ENCODE measurements at places on chromosomes 1 and 21. TPM values are rescaled to one million over a fixed set of nuclear protein-coding genes. Genes with fewer than 3 reads are reported as not detected.

DNA sequence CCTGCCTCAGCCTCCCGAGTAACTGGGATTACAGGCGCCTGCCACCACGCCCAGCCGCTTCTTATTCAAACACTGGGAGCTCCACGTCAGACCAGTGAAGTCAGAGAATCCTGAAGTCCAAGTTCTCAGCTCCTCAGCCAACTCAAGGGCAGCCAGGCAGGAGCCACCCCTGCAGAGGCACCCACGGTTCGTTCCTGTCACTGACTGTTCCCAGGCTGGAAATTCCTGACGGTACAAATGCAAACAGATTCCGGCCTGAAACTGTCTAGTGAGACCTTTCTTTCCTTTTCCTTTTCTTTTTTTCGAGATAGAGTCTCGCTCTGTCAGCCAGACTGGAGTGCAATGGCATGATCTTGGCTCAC is 11.7 kb downstream of the SLC35E2B start:
- DNase-seq, result peak; percentile 1
- no peak overlapping the region for H3K4me3 ChIP-seq
- no peak overlapping the region for H3K27ac ChIP-seq

The HLX gene
- 8.1 TPM for total RNA-seq

GRCh38 chr1:37850352-37850955 is 8.9 kb downstream of the MTF1 start:
- H3K27ac ChIP-seq, result no peak overlapping the region
- no peaks in the 10 kb centered on the region for H3K27me3 ChIP-seq
- no peak overlapping the region for H3K4me3 ChIP-seq
- peaks cover 11% of the 10 kb centered on the region for H3K36me3 ChIP-seq
- DNase-seq, result peak; percentile 32

DNA sequence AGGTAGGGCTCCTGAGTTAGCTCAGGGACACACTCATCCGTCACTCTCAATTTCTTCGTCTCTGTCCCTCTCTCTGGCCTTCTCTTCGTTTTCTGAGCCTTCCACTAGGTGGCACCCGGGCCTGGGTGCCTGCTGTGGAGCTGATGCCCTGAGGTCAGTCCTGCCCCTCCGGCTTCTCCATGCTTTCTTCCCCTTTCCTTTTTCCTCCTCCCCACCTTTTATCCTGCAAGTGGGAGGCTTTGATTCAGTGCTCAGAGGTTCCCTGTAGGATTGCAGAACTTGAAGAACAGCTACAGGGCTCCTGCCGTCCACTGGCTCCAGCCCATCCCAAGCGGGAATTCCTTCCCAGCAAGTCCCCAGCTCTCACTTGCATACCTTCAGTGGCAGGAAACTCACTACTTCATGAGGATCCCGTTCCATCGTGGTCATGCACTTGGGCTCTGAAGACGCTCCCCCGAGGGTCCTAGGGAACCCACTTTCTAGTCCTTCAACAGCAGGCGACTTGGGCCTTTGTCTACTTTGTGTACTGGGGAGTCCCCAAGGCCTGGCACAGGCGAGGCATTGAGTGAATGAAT is 45.6 kb downstream of the SRRM1 start:
- no peaks in the 10 kb centered on the region for H3K27me3 ChIP-seq
- H3K27ac ChIP-seq, result no peak overlapping the region
- no peak overlapping the region for H3K4me3 ChIP-seq

DNA sequence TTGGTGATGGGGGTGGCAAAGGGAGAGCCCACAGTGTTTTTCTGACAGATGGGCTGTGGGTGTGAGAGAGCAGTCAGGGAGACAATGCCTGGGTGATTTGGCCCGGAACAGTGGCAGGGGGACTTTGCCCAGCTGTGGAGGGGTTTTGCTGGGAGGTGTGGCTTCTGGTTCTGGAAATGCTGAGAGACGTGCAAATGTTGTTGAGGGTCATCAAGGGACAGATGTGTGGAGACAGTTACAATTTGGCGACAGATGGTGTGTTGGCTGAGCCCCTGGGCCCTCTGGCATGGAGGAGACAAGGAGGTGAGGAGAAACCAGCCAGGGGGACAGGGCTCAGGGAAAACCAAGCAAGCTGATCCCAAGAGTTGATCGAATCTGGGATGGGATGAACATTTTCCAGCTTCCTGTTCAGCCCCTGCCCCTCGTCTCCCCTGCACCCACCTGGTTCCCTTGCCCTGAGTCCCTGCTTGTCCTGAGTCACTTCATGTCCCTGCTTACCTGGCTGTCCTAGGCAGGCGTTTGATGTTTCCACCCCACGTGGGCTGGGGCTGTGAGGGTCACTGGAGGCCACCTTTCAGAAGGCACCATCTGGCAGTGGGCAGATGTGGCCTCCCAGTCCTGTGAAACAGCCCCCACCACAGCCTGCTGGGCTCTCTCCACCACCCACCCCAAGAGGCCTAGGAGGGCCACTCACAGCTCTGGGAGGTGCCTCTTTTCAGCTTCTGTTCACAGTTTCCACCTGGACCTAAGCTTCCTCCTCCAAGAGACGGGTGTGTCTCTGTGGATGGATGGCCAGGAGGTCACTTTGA is 15.8 kb upstream of the ZNF678 start:
- H3K27me3 ChIP-seq, result no peaks in the 10 kb centered on the region
- H3K4me1 ChIP-seq, result peaks cover 4% of the 10 kb centered on the region
- no peaks in the 10 kb centered on the region for H3K36me3 ChIP-seq
- DNase-seq, result no peak

DNA sequence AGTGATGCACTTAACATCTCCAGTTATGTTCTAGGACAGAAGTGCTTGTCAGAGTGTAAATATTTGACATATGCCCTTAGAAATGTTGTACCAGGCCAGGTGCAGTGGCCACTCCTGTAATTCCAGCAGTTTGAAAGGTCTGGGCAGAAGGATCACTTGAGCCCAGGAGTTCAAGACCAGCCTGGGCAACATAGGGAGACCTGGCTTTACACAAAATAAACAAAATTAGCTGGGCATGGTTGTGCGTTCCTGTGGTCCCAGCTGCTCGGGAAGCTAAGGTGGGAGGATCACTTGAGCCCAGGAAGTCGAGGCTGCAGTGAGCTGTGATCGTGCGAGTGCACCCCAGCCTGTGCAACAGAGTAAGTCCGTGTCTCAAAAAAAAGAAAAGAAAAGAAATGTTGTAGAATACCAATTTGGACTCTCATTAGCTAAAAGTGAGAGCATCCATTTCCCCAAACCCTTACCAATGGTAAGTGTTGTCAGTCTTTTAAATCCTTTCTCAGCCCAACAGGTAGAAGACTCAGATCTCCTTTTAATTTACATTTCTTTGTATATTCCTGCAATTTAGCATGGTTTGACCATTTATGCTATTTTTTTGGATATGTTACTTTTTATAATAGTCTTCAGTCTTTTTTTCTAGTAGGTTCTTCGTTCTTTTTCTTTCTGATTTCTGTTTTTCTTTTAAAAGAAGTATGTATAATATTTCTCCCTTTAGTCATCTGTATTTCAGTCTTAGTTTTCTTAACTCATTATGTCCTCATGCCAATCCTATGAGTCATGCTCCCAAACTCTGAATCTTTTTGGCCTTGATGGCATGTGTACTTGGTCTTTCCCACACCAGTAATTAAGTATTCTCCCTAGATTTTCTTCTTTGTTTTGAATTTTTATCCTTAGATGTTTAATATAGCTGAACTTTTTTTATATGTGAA is 74.4 kb downstream of the CAMTA1 start:
- no peaks in the 10 kb centered on the region for H3K27me3 ChIP-seq
- peaks cover 6% of the 10 kb centered on the region for H3K4me1 ChIP-seq
- H3K4me3 ChIP-seq, result no peak overlapping the region
- peak; percentile 71 for DNase-seq
- H3K36me3 ChIP-seq, result no peaks in the 10 kb centered on the region
- peak overlapping the region; percentile 42 for H3K27ac ChIP-seq

DNA sequence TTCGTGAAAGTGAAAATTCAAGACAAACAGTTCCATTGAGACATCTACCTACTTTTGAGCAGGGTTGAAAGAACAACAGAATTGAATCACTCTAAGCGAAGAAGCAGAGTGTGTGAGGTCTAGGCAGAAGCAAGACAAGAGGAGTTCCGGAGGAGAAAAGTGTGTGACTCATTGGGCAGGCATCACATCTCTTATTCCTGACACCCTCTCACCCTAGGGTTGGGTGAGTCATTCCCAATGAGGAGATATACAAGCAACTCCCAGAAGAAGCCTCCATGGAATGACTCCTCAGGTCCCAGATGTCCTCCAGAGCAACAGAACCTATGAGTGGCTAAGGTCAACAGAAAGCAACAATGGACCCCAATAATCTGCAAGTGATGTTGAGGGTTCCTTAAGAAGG is 138.1 kb downstream of the TPR start:
- no peaks in the 10 kb centered on the region for H3K27me3 ChIP-seq
- no peak overlapping the region for H3K27ac ChIP-seq
- H3K4me3 ChIP-seq, result no peak overlapping the region
- no peaks in the 10 kb centered on the region for H3K36me3 ChIP-seq
- peaks cover 23% of the 10 kb centered on the region for H3K4me1 ChIP-seq

DNA sequence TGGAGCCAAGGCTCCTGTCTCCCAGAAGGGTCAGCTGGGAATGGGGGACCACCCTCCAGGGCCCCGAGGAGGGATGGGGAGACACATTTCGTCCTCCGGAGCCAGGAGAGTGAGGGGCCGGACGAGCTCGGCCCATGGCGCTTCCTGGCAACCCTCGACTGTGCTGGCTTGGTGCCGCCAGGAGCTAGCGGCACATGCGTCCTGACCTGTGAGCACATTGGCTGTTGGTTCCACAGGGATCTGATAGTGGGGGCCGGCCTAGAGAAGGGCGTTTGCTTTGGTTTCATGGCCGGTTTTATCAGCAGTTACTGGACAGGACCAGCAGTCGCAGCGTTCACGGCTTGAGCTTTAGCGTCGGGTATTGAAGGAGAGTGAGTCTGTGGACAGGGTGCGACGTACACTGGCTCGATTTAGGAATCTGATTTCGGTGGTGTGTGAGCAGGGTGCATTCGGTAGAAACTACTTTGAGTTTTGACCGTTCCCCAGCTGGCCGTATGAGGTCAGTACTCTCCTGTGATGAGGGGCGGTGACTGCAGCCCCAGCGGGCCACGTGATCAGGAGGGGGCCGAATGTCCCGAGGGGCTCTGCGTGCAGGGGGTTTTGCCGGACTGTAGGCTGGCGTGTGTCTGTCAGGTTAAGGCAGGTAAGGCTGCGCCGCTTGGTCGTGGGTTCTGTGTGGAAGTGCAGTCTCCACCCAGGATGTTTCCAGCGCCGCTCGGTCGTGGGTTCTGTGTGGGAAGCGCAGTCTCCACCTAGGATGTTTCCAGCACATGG is 18.7 kb downstream of the FAAP20 start:
- H3K36me3 ChIP-seq, result no peaks in the 10 kb centered on the region
- no peak overlapping the region for H3K4me3 ChIP-seq
- no peak for DNase-seq
- H3K27ac ChIP-seq, result no peak overlapping the region
- no peaks in the 10 kb centered on the region for H3K27me3 ChIP-seq
- H3K4me1 ChIP-seq, result peaks cover 8% of the 10 kb centered on the region

DNA sequence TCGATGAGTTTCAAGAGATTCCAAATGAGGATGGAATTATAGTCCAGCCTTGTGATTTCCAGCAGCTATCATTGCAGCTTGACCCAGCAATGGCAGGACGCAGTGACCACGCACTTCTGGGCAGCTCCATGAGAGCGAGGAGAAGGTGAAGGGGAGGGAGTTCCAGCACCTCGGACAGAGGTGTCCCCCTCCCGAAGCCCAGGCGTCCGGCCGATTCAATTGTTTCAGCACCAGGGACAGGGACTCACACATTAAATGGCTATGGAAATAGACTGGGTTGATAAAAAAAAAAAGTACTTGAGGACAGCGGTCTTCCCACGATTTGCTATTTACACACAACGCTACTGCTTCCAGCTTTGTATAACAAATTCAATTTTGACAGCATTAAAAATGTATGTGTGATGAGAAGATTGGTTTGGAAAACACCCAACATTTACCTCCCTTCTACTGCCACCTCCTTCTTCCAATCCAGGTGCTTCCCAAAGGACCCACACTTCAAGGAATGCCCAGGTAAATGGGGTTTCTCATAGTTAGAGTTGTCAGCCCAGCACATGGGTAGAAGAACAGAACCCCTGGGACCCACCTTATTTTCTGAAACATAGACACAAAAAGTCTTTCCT is 71.8 kb downstream of the DISP3 start:
- no peak overlapping the region for H3K27ac ChIP-seq
- no peaks in the 10 kb centered on the region for H3K4me1 ChIP-seq
- no peak overlapping the region for H3K4me3 ChIP-seq

The NAV1 gene
- 6.5 TPM for total RNA-seq

DNA sequence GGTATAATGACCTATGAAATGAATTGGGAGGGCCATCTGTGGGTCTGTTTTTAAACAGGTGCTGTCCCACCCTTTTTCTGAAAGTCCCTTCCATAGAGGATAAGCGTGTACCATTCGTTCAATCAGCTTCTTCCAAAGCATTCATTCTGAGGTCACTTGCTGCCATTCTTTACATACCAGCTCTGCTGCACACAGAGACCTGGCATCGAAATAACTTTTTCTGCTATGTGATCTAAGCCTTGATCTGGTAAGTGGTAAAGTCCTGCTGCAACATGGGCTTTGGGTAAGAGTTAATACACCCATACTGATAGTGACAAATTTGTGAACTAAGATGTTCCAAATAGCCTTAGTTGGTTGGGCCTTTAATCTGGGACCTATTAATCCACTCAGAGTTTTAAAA is 38.9 kb downstream of the DR1 start:
- H3K4me3 ChIP-seq, result no peak overlapping the region
- H3K36me3 ChIP-seq, result peaks cover 10% of the 10 kb centered on the region
- H3K27me3 ChIP-seq, result no peaks in the 10 kb centered on the region
- no peaks in the 10 kb centered on the region for H3K4me1 ChIP-seq
- no peak for DNase-seq

DNA sequence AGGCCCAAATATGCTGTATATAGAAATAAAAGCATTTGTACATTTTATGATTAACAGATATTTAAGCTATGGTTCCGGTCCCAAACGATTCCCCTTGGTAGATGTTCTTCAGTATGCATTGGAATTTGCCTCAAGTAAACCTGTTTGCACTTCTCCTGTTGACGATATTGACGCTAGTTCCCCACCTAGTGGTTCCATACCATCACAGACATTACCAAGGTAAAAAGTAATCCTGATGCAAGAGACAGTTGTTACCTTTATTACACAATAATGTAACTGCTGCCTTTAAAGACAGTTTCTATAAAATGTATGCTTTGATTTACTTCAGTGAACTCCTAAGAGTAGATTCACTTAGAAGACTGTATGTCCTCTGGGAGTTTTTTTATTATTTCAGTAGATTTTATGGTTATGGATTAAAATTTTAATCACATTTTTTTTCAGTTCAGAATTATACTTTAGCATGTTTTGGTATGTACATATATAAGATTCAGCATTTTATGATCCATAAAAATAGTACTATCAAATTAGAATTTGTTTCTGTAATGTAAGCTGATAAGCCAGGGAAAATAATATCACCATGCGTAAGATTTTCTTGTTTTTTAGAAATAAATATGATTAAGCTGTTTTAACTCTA is 96.5 kb downstream of the USP25 start:
- no peak overlapping the region for H3K4me3 ChIP-seq
- DNase-seq, result peak; percentile 84
- H3K36me3 ChIP-seq, result peaks cover 27% of the 10 kb centered on the region

The MPC2 gene
- total RNA-seq, result 60.8 TPM
